ENCODE measurements at places on chromosomes 5 and 9.

- DNase-seq, result no peak
Observed at GRCh38 chr9:78015241-78015640, 16.4 kb downstream of the GNAQ start.

- no peak for DNase-seq
Observed at GRCh38 chr5:13524936-13525335, 419.6 kb downstream of the DNAH5 start.

- DNase-seq, result no peak
Observed at GRCh38 chr5:135826221-135826525, 8.3 kb upstream of the SLC25A48 start.

DNA sequence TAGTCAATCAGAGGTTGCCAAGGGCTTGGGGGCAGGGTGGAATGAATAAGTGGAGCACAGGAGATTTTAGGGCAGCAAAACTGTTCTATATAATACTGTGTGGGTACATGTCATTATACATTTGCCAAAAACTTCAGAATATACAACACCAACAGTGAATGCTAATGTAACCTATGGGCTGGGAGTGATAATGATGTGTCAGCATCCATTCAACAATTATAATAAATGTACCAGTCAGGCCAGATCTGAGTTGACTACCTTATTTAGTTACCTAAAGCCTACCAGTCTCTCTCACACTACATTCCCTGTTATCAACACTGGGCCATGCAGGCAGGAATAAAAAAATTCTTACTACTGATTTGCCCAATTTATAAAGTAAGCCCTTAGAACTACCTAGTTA is 884.5 kb downstream of the TLE1 start:
- no peak for DNase-seq

GRCh38 chr9:100567856-100568255 is 10.0 kb upstream of the CAVIN4 start:
- DNase-seq, result no peak

GRCh38 chr5:124631874-124632550 is 114.4 kb downstream of the ZNF608 start:
- peak; percentile 58 for DNase-seq

DNA sequence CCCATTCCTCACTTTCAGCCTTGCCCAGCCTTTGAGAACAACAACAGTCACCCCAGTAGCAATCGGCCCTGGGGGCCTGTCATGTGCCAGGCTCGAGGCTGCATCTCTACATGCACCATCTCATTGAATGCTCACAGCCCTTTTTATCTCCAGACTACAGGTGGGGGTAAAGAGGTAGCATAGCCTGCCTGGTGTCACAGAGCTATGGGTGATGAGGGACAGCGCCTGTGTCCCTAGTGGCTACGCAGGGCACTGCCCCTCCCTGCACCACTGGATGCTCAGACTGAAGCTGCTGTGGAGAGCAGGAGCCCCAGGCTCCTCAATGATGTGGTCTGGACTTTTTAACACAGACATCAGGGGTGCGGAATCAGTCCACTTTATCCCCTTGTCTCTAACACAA is 2.8 kb downstream of the CAMK2A start:
- no peak for DNase-seq

DNA sequence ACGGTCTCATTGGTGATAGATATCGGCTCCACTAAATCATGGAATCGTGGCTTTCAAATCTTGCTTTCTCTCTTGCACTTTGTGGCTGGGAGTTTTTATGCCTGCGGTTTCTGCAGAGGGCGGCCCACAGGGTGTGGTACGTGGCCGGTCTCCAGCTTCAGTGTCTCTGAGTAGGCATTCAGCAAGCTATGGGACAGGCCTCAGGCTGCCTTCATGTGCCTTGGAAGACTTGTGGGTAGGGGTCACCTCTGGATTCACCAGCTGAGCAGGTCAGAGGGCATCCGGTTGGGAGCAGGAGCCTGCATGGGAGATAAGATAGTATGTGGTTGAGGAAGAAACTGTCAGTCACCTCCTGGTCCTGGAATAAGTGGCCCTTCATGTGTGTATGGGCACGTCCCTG is 47.7 kb downstream of the AMBP start:
- DNase-seq, result peak; percentile 46

DNA sequence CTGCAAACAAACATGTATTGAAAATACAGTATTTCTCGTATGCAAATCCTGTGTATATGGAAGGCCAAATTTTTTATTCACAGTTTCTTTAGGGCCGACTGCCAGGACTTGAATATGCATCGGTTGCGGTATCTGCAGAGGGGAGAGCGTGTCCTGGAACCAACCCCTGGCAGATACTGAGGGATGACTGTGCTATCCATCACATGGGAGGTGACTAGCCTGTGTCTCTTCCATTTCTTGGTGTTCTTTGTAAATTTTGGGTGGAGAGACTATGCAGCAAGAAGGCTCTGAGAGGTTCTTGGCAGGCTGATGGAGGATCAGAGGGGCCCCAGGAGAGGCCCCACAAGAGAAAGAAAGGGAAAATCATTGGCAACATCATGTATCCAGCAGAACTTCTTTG is 384.3 kb downstream of the YTHDC2 start:
- no peak for DNase-seq

DNA sequence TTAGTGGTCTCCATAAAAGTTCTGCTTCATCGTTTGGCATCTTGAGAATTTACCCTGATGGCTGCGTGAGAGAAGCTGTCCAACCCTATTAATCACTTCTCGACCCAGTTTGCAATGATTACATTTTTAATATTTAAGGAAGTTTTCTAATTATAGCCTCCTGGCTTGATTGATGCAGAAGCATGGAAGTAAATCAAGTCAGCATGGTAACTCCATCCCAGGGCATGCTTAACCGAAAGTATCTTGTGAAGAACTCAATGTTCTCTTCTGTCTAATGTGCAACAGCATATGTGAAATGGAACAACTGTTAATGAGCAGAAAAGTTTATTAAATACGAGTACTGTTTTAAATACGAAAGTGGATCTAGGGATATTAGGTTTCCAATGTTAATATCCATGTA is 278.9 kb upstream of the CD180 start:
- no peak for DNase-seq

- no peak for DNase-seq
Observed at GRCh38 chr9:9749591-9749990, 863.2 kb downstream of the PTPRD start.

DNA sequence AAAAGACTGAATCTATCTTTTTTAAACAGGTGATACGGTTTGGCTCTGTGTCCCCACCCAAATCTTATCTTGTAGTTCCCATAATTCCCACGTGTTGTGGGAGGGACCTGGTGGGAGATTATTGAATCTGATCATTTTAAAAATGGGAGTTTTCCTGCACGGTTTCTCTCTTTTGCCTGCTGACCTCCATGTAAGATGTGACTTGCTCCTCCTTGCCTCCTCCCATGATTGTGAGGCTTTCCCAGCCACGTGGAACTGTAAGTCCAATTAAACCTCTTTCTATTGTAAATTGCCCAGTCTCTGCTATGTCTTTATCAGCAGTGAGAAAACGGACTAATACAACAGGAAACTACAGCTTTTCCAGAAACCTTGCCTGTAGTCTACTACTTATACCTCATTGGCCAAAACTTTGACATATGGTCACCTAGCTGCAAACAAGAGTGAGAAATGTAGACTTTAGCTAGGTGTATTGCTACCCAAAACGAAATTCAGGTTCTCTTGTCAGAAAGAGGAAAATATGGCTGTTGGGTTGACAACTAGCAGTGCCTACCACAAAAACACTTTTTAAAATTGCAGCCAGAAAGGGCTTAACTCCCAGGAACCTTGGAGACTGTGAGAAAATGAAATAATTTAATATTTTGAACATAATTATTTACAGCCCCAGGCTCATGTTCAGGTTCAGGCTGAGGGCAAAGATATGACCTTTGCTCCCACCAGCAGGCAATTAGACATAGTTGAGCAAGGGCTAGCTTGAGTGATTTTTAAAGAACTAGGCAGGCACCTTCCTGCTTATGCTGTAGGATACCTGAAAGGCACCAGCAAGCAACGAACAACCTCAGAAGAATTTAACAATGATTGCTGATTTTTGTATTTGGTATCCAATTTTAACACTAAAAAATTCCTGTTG is 7.4 kb upstream of the AGGF1 start:
- no peak for DNase-seq

DNA sequence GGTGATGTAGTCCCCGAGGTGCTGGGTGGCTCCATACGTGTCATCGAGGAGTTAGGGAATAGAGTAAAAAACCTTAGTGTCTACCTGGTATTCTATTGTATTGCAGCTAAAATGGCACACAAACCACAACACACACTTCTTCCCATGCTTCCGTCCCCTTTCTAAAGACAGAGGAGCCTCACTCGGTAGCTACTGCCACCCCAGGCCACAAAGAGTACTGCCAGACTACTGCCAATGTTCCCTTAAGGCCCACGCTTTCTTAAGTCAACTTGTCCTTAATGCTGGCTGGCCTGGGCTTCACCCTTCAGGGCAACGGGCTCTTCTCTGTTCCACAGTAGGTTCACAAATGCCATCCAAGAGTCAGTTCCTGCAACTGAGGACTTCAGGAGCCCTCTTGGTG is 673.0 kb downstream of the ELAVL2 start:
- peak; percentile 12 for DNase-seq

- no peak for DNase-seq
Observed at GRCh38 chr5:177116631-177117373, 16.8 kb upstream of the NSD1 start.

DNA sequence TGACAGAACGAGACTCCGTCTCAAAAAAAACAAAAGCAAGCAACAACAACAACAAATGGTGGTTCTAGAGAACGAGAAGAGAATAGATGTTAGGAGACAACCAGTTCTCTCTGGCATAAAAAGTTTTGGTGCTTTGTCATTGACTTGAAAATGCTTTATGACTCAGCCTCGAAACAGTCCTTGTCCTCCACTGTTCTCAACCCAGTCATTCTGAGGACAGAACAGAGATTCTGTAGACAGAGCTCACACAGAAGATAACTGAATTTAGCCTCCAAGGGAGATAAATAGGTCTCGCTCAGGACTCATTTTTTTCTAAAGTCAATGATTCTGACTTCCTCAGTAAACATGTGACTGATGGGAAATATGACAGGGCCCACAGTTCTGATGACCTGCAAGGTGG is 76.0 kb upstream of the FSTL4 start:
- DNase-seq, result peak; percentile 50

GRCh38 chr5:31664566-31664965 is 25.6 kb downstream of the PDZD2 start:
- DNase-seq, result peak; percentile 63

GRCh38 chr9:100725371-100725770 is 147.5 kb downstream of the CAVIN4 start:
- DNase-seq, result no peak

DNA sequence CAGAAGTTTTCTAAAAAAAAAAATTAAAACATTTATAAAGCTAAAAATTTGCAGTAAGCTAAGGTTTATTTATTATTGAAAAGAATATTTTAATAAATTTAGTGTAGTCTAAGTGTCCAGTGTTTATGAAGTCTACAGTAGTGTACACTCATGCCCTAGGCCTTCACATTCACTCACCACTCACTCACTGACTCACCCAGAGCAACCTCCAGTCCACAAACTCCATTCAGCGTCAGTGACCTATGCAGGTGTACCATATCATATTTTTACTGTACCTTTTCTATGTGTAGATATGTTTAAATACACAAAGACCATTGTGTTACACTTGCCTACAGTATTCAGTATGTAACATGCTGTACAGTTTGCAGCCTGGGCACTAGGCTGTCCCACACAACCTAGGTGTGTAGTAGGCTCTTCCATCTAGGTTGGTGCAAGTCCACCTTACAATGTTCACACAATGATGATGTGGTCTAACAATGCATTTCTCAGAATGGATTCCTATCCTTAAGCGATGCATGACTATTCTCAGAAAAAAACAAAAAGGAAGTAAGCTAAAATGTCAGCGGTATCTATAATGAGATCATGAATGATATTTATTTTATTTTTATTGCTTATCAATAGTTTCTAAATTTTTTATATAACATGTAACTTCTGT is 336.7 kb downstream of the AGTPBP1 start:
- no peak for DNase-seq

- no peak for DNase-seq
Observed at GRCh38 chr9:134618163-134618832, 23.3 kb upstream of the COL5A1 start.

- no peak for DNase-seq
Observed at GRCh38 chr5:126143622-126144021, 279.6 kb upstream of the GRAMD2B start.

- no peak for DNase-seq
Observed at GRCh38 chr5:75510836-75511434, 494 bp downstream of the CERT1 start.

GRCh38 chr5:124512236-124512635 is 234.2 kb downstream of the ZNF608 start:
- no peak for DNase-seq

GRCh38 chr9:115192835-115193525 is 75.0 kb upstream of the TNC start:
- DNase-seq, result no peak

DNA sequence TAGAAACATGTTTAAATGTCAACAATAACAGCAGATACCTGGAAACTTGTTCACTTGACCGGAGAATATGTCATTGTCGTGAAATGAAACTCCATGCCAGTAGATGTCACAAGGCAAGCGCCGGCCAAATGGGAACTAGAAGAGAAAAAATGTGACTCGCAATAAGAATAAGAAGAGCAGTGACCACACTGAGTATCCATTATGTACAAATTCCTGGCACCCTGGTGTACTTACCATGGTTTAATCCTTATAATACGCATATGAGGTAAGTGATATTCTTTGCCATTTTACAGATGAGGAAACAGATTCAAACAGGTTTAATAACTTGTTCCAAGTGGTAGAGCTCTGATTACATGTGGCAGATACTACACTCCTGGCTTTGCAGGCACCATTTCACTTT is 53.9 kb downstream of the TTLL11 start:
- no peak for DNase-seq

GRCh38 chr5:173672166-173672565 is 55.7 kb upstream of the BOD1 start:
- DNase-seq, result no peak

GRCh38 chr9:18730241-18730640 is 256.3 kb downstream of the ADAMTSL1 start:
- no peak for DNase-seq

DNA sequence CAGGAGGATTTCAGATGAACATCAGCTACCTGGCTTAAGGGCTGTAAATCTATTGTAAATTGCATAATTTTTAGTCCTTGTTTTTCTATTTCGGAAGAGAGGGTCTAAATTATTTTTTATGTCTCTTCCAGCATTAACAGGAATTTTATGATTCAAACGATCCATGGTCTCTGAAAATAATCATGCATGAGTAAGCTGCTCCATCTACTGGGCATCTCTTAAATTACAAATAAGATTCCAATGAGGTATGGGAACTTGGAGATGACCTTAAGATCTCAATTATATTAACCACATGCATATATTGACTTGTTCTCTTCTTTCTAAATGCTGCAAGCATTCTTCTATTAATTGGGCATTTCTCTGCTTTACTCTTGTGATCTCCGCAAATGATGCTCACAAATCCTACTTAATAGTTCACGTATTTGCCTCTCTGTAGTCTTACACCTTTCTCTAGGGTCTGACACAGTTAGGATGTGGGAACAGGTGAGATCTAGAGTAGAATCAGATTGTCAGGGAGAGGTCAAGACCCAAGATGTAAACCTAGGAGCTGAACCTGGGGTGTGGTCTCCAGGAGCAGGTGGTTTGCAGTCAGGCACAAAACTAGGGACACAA is 86.9 kb downstream of the NUDT12 start:
- peak; percentile 62 for DNase-seq

All from M059J (cell line).